Left renal cortex interstitium (tissue), 4 donors: ENCODE measurements at places on chromosomes 2 and 18.

DNA sequence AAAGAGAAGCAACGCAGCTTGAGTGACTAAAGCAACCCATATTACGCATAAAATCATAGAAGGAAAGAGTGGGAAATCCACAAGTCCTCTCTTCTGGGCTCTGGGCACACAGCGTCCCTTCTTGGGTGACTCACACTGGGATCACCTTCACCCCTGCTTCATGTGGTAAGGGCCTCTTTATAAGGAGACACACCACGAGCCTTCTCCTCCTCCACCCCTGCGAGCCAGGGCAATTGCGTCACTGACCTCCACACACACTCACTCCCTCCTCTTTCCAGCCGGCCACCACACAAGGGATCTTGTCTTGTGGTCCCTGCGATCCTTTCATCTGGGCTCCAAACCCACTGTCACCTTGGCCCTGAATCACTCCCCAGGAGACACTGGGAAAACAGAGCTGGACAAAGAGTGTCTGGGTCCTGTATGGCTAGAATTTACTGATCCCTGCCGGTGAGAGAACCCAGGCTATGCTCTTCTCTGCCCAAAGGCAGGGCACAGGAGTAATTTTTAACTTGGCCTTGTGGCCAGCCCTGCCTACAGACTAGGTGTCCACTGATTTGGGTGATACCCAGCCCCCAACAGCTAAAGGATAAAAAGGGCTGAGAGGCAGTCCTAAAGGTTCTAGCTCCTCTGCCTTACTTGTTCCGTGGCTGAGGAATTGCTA, 35.3 kb downstream of the NHEJ1 start:
- no peak for DNase-seq

DNA sequence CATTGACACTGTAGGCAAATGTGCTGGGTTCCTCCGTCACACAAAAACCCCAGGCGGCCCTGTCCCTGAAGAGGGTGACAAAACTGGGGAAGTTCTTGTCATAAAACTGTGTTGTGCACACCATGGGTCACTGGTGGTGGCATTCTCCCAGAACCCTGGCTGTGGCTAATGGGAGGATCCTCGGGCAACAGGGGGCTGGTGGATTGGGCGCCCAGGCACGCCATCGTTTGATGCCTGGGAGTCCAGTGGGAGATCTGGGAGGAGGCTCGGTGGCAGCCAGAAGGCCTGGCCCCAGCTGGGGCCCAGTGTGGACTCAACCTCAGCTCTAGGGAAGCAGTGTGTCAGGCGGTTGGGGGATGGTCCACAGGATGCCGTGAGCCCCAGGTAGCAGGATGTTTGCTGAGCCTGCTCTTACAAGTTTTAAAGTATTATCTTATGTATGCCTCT, 140.7 kb downstream of the ACOXL start:
- no peak for DNase-seq

DNA sequence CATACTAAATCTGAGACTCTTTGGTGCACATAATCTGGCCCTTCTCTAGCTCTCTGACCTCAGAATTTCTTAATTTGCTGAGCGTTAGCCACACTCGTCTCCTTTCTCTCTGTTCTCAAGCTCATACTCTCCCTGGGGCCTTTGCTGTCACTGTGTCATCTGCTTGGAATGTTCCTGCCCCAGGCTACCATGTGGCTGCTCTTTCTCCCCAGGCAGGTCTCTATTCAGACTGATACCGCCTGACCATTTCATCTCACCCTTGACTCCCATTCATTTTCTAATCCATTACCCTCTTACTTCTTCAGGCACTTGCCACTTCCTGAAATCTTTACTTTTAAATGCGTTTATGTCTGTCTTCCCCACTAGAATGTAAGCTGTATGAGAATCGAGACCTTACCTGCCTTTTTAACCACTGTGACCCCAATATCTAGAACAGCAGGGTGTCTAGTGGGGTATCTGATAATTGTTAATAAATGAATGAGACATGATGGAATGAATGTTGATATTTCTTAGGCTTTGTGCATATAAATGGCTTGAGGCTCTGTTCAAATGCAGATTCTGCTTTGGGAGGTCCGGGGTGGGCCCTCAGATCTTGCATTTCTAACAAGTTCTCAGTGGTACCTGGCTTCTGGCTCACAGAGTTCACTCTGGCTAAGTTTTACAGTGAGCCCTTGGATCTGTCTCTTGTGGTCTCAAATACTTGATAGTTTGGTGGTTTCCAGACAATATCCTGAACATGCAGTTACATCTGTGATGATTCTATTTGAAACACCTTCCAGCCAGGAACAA, 89.9 kb upstream of the EPC2 start:
- no peak for DNase-seq

GRCh38 chr18:27685091-27685490, 491.8 kb downstream of the CDH2 start:
- no peak for DNase-seq

DNA sequence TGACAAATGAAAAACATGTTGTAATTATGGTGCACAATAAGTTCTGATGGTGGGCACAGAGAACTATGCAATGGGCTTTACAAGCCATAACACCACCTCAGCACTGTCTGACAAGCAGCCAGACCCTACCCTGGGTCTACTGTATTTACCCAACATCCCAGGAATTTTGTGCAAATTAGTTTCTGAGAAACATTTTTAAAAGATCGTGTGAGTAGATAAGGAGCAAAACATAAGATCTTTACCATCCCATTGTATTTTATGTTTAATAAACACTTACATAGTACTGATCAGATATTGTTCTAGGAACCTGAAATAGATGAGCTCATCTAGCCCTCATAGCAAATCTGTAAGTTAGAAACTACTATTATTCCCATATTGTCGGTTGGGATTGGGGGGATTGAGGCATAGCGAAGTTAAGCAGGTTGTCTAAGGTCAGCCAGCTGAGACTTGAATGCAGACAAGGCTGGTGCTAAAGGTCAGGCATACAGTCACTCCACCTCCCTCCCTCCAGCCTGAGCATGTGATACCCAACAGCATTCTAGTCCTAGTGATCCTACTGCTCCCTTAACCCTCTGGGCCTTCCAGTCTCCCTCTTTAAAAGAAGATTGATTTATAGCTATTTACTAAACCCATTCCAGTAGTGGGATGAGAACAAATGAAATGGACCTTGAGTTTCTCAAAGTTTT, 67.4 kb upstream of the STAM2 start:
- no peak for DNase-seq

GRCh38 chr2:190343089-190343535, 277 bp upstream of the INPP1 start:
- no peak for DNase-seq

GRCh38 chr2:187194049-187194448, 254.0 kb downstream of the CALCRL start:
- DNase-seq: no peak

DNA sequence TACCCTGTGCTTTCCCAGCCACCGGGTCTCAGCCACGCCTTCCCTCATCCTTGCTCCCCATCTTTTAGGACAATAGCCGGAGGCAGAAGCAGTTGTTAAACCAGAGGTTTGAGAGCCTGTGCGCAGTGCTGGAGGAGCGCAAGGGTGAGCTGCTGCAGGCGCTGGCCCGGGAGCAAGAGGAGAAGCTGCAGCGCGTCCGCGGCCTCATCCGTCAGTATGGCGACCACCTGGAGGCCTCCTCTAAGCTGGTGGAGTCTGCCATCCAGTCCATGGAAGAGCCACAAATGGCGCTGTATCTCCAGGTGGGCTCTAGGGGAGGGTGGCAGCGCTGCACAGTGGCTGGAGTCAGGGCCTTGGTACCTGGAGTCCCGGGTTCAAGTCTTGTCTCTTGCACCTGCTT, 2.7 kb downstream of the UCN start:
- no peak for DNase-seq

DNA sequence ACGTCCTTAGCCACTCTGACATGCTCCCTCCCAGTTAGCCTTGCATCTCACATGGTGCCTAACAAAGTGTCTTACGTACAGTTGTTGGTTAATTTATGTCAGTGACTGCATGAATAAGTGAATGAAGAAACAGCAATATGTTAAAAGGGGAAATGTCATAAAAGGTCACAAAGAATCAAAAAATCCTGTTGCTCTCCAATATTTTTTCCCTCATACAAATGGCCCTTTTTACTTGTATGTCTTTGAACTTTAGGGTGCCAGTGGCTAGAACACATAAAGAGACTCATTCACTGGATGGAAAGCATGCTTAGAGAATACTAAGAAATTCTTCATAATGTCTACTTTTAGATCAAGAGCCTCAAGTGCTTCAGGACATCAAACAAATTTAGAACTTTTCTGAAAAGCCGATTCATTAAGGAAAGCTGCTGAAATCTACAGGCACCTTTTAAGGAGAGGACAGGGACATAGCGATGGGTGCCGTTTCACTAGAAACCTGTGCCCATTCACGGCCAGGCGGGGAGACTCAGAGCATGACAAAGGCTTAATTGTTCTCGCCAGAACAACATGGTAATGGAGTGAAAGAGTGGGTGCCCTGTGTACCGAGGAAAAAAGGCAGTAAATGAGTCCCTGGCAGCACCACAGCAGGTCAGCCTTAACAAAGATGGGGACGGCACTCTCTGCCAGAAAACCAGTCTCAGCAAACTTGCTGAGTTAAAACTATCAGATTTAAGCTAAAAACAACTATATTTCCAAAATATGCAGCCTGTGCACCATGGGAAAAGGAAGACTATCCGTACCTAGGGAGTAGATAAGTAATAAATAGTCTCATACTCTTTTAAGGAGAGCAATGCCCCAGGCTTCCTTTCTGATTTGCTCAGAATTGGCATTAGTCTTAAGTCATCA, 71.6 kb upstream of the SPTBN1 start:
- DNase-seq: no peak

- DNase-seq: no peak
Observed at GRCh38 chr18:34038086-34038485, 186.6 kb downstream of the NOL4 start.
